ENCODE measurements at places on chromosomes 1 and 21.
A peak's percentile ranks its signal among the peaks of the same experiment; 100 is the strongest.

- DNase-seq = no peak
Observed at GRCh38 chr1:169329383-169329782, 38.2 kb downstream of the NME7 start.

DNA sequence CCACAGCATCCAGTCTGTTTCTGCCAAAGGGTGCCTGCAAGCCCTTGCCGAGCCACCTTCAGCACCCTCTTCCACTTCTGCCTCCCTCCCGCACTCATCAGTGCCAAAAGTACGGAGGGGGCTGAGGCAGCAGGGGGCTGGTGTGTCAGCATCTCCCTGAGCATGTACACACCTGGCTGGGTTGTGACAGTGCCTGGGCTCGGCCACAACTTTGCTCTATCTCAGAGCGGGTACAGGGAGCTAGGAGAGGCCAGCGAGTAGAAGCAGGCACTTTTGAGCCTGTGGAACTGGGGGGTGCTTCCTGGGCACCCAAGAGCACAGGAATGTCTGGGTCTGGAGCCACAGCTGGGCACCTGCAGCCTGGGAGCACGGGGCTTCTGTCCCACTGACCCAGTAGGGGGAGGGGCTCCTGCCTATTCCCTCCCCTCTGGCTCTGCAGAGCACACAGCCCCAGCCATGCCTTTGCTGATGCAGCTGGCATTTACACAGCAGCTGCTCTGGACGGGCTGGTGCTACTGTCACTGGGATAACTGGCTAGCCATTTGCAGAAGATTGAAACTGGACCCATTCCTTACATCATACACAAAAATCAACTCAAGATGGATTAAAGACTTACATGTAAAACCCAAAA is 319.8 kb upstream of the RRP15 start:
- DNase-seq = no peak

GRCh38 chr1:23984417-23985186 is 4.5 kb upstream of the SRSF10 start:
- DNase-seq = no peak

GRCh38 chr1:53073868-53074311 is 11.9 kb downstream of the PODN start:
- DNase-seq = no peak

DNA sequence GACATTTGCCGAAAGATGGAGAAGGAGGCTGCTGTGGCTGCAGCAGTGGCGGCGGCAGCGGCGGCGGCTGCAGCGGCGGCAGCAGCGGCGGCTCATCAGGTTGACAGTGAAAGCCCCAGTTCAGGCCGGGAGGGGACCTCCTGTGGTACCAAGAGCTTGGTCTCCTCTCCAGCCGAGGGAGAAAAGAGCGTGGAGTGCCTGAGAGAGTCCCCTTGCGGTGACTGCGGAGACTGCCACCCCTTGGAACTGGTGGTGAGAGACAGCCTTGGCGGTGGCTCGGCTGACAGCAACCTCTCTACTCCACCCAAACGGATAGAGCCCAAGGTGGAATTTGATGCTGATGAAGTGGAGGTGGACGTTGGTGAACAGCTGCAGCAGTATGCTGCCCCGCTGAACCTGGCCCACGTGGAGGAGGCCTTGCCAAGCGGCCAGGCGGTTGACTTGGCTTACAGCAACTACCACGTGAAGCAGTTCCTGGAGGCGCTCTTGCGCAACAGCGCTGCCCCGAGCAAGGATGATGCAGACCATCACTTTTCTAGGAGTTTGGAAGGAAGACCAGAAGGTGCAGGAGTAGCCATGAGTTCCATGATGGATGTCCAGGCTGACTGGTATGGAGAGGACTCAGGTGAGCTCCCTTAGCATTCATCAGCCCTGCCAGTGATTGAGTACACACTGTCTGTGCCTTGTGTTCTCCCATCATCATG is 6.3 kb downstream of the ZBTB8B start:
- DNase-seq = peak; percentile 26

GRCh38 chr1:65253800-65254319 is 55.5 kb upstream of the DNAJC6 start:
- no peak for DNase-seq

- no peak for DNase-seq
Observed at GRCh38 chr1:226541631-226542622, 6.6 kb upstream of the STUM start.

- DNase-seq = no peak
Observed at GRCh38 chr1:36653850-36654249, 171.1 kb upstream of the CSF3R start.

DNA sequence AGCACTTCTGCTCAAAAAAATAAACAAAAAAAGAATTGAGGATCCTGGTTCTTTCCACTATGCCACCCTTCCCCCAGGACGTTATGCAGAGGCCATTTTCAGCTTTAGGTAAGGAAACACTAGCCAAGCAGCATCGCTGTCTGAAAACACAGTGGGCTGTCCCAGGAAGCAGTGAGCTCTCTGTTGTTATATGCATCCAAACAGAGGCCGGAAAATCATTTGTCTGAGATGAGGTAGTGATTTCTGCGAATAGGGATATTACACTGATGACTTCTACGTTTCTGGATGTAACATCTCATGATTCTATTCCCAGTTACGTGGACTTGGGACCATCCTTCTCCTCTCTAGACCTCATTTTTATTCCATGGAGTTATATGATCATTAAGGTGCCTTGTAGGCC is 137.2 kb downstream of the OMA1 start:
- DNase-seq = no peak

- DNase-seq = no peak
Observed at GRCh38 chr1:241828463-241829021, 19.5 kb upstream of the EXO1 start.

GRCh38 chr1:4726620-4727341 is 72.4 kb downstream of the AJAP1 start:
- DNase-seq = no peak

GRCh38 chr1:246203180-246203579 is 303.9 kb downstream of the SMYD3 start:
- DNase-seq = no peak

- DNase-seq = no peak
Observed at GRCh38 chr1:59055908-59056719, 240.8 kb upstream of the FGGY start.

- peak; percentile 24 for DNase-seq
Observed at GRCh38 chr1:10495952-10496351, 21.2 kb downstream of the PEX14 start.

DNA sequence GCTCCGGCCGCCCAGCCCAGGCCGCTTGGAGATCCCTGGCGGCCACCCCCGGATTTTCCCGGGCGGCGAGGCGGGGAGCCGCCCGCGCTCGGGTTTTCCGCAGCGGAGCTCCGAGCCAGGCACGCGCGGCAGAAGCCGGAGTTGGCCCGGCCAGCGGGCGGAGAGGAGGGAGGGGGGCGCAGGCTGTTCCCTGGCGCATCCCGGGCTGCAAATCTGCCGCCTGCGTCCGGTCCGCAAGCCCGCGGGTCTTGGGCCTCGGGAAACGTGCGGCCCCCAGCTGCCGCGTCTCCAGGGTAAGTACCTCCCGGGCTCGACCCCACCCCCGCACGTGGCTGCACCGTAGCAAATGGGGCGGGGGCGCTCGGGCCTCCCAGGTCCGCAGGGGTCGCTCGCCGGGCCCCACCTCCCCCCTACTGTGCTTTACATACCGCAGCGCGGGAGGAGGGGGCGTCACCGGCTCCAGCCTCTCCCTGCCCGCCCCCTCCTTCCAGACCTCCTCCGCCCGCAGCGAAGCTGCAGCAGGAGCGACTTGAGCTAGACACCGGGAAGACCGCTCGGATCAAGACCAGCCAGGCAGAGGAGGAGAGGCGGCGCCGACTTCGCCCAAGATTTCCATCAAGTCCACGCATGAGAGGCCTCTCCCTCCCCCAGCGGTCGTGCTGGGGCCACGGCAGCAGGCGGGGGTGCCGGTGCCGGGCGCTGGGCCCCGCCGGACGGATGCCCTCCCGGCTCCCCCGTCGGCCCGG is 1.6 kb downstream of the TMEM200B start:
- peak; percentile 23 for DNase-seq

GRCh38 chr1:36851595-36851994 is 182.7 kb downstream of the GRIK3 start:
- no peak for DNase-seq

DNA sequence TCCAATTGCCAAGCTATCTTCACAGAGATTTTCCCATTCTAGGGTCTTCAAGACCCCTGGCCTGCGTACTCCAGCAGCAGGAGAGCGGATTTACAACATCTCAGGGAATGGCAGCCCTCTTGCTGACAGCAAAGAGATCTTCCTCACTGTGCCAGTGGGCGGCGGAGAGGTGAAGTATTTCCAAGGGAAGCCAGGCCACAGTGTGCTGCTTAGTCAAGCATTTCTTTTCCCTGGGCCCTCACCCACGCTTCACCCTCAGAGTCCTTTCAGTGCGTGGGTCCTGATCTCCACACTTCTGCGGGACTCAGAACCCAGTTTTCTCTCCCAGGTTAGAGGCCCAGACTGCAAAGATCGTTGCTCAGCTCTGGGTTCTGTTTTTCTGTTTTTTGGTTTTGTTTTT is 13.1 kb downstream of the CDCA8 start:
- DNase-seq = no peak

- DNase-seq = no peak
Observed at GRCh38 chr21:45471525-45472221, 66.7 kb downstream of the COL18A1 start.

DNA sequence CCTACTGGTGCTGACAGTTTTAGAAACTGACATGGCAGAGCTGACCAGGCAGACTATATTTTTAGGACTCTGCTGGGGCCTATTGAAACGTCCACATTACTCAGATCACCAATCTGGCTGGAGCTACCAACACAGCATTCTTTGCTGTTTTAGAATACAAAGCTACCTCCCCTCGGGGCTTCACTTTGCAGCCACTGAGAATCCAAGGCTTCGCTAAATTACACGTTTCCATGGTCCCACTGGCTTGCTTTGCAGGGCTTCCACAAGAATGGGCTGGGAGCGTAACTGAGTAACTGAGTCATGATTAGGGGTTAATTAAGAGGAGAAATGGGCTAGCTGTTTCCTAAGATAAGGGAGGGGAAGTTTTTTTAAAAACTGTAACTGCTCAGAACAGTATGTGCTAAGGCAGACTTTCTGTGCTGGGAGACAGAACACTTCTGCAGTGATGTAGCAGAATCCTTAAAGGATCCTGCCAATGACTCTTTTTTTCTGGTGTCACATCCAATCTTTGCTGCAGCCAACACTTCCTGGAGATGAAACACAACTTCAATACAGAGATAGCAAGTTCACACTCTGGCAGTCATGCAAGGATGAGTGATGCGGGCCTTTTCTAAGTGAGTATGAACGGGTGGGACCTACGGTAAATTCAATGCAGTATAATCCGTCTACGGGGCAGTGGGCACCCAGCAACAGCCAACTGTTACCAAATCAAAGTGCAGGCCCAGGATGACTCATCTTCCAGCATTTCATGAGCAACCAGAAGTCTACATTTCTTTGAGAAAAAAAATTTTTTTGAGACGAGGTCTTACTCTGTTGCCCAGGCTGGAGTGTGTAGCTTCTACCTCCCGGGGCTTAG is 21.5 kb downstream of the NDUFS5 start:
- no peak for DNase-seq

GRCh38 chr1:232629250-232630046 is 485 bp downstream of the SIPA1L2 start:
- peak; percentile 10 for DNase-seq

DNA sequence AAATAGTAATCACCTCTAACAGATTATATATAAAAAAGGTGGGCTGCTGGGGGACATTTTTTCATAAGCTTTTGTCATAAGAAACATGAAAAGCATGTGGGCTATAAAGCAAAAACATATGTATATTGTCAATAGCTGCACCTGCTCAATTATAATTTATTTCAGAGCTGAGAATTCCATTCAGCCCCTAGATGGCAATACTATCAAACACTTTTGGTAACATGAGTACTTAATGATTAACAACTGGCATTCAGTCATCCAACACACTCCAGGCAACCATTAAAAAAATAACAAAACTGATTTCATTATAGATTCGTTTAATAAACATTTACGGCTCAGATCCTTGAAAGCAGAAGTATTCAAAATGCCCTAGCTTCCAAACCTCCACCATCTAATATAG is 115.1 kb downstream of the KCTD3 start:
- no peak for DNase-seq

DNA sequence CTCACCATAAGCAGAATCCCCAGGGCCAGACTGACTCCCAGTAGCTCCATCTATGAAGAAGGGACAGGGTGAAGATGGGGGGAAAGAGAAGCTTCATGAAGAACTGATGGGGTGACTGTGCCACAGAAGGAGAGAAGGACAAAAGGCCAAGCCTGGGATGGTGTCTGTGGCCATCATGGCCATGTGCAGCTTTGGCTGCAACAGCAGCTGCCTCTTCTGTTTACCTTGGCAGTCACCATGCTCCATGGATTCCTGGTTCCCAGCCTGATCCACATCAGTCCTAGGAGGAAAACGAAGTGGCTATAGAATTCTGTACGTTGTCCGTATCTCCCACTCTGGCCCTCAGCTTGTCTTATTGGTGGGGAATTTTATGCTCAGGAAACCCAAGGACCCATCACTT is 12.0 kb downstream of the SEMA6C start:
- no peak for DNase-seq

DNA sequence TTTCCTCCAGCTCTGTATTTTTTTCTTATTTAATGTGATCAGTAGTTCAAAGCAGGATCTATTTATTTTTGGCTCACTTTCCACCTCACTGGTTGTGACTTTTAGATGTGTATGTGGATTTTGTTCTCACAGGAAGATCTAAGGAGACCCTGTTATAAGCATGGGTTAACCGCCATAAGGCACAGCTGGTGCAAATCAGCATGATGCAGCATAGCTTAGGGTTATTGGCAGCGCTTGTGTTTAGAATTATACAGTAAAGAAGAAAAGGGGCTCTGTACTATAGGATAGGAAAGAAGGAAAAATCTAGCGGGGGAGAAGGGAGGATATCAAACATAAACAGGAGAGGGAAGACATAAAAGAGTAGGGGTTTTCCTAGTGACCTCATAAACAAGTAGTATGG is 26.9 kb upstream of the RGL1 start:
- DNase-seq = no peak

- DNase-seq = no peak
Observed at GRCh38 chr21:45954921-45955320, 26.6 kb upstream of the COL6A1 start.
